A549 treated with Hydrocortisone at 1 μM for 4 hours (cell line): ENCODE measurements at places on chromosomes 3 and 15. TPM values are rescaled to one million over a fixed set of nuclear protein-coding genes. Genes with fewer than 3 reads are reported as not detected.

GUCA1C gene
- total RNA-seq: not detected in 5 replicates

HTR3E gene
- total RNA-seq: not detected in 5 replicates

PLOD2 gene
- total RNA-seq: 67.2 to 127 TPM (median 97.4 TPM) in 5 replicates

SKOR1 gene
- total RNA-seq: 0.02 to 0.07 TPM (median 0.05 TPM) in 5 replicates

DAPK2 gene
- total RNA-seq: 3.7 to 4.7 TPM (median 4.1 TPM) in 5 replicates

HYAL1 gene
- 0.30 to 0.69 TPM (median 0.47 TPM) in 5 replicates for total RNA-seq

OR5K2 gene
- not detected in 5 replicates for total RNA-seq

GOLGA8T gene
- 0.91 to 1.7 TPM (median 1.6 TPM) in 5 replicates for total RNA-seq

IMPG2 gene
- total RNA-seq: 0.01 TPM in 2 of 5 replicates, not detected in the others
